ENCODE measurements at places on chromosomes 2 and 18.

DNA sequence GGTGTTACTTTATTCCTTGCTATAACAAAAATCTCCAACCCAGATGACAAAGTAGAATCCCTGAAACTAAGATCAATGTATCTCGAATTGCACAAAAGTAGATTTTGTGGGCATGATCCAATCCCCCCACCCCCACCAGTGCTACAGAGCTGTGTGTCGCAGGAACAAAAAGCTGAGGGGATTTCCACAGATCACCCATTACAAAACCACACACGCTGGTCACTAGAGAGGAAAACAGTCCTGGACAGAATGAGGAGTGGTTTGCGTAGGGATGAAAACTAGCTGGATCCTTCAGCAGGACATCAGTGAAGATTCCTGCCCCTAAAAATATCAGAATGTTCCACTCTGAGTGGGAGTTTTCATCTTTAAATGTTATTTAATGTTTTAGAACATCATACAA is 165.3 kb upstream of the STK17B start:
- no peak for DNase-seq

DNA sequence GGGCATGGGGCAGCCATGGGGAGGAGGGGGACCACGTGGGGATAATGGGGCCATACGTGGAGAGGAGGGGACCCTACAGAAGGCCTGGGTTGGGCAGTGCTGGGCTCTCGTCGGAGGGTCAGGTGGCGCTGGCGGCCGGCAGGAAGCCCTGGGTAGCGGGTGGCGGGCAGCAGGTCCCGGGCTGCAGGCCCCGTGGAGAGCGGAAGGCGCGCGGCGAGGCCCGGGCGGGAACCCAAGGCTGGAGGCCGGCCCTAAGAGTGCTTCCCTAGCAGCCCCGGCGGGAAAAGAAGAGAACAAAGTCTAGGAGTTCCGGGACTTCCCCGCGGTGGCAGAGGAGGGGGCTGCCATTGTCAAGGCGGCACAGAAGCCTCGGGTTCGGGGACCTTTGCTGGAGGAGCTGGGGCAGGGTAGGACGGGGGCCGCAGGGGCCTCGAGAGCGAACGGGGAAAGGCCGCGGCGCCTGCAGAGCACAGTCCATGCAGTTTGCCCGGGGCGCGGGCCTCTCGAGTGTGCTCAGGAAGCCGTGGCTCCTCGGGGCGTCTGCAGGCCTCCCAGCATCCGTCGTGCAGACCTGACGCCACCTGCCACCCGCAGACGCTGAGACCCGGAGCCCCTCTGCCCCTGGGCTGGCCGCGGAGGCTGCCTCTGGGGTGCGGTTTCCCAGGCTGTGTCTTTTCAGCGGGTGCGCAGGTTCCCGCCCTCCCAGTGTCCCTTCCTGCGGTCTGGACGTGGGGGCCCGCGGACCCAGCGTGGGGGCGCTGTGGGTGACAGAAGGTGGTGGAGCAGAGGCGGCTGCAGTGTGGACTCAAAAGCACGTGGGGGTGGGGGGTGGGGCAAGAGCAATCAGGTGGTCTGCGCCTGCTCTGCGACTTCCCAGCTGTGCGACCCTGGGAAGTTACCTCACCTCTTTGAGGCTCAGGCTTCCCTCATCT is 19.4 kb upstream of the NCL start:
- no peak for DNase-seq

- DNase-seq = no peak
Observed at GRCh38 chr2:237184919-237185552, 99.3 kb downstream of the COPS8 start.

- DNase-seq = no peak
Observed at GRCh38 chr2:235722869-235723268, 229.0 kb downstream of the AGAP1 start.

GRCh38 chr2:111638274-111638877 is 245.6 kb downstream of the ANAPC1 start:
- DNase-seq = no peak

GRCh38 chr2:228917220-228917619 is 353.9 kb downstream of the PID1 start:
- DNase-seq = no peak

DNA sequence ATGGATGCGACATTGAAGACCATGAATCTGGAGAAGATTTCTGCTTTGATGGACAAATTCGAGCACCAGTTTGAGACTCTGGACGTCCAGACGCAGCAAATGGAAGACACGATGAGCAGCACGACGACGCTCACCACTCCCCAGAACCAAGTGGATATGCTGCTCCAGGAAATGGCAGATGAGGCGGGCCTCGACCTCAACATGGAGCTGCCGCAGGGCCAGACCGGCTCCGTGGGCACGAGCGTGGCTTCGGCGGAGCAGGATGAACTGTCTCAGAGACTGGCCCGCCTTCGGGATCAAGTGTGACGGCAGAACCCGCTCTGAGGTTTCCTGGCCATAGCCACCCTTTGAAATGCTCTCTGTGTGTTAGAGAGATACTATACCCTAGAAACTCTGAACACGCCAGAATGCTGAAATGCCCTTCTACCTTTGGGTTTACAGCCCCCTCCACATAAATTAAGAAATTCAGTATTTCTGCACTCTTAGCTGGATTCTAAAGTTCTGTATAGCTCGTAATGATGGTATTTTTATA is 659 bp downstream of the CHMP1B start:
- no peak for DNase-seq

DNA sequence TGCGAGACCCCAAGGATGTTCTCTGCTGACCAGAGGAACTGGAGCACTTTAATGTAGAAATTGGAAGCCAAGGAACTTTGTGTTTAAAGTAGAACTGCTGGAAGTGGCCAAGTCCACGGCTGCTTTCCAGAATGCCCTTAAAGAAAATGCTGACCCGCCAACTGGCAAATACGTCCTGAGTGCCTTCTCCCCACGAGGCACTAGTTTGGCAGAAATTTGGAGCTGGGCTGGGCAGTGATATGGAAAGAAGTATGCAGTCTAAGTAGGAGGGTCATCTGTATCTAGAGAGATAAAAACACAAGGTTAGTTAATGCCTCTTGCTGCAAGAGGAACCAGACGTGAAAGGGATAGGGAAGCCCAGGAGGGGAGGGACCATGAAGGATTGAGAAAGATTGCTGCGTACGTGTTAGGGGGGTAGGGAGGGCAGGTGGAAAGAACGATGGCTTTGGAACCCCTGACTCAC is 59.3 kb upstream of the RFX8 start:
- DNase-seq = no peak

- no peak for DNase-seq
Observed at GRCh38 chr2:147639891-147640290, 204.9 kb upstream of the ACVR2A start.

GRCh38 chr2:183898641-183899040 is 699.7 kb upstream of the ZNF804A start:
- no peak for DNase-seq

DNA sequence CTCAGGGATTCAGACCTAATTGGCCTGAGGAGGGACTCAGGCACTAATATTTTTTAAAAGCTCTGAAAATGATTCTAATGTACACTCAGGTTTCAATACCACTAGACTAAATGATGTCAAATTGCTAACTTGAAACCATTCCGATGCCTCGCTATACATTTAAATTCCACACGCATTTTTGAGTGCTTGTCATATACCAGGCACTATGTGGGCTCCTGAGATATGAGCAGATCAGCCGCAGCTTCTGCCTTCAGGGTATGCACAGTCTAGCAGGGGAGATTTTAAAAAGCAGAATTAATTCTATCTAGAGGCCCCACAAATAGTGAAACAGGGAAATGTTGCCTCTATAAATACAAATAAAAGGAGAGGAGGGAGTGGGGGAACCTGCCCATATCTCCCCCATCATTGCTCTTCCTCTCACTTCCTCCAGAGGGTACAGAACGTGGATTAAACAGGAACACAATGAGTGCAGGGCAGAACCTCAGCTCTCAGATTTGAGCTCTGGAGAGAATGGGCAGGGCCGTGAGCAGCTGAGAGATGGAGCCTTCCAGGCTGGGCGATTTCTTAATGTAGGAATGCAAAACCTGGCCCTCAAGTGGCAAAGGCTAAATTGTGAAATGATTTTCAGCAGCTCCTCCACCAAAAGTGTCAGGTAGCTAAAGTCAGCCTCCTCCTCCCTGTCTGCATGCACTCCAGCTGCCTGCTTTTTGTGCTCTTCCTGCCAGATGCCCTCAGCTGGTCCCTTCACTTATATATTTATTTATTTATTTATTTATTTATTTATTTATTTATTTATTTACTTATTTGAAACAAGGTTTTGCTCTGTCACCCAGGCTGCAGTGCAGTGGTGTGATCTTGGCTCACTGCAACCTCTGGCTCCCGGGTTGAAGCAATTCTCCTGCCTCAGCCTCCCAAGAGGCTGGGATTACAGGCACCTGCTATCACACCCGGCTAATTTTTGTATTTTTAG is 24.6 kb upstream of the LBH start:
- peak; percentile 41 for DNase-seq

GRCh38 chr2:127647242-127648190 is 1.6 kb downstream of the GPR17 start:
- no peak for DNase-seq

- no peak for DNase-seq
Observed at GRCh38 chr18:37844209-37844970, 278.8 kb upstream of the CELF4 start.

DNA sequence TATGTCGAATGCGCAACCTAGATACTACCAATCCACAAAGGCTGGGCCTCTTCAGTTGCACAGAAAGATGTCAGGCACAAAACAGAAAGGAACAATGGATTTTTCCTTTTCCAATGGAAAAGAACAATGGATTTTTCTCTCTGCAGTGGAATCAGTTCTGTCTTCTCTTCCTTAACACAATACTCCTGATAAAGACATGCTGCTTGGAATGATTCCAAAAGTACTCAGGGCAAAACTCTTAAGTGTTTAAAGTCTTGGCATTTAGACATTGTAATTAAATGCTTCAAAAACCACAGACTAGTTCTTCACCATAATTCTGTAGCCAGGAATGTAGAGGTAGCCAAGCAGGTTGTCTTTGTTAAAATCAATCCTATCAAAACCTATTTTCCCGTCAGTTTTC is 46.7 kb upstream of the FLACC1 start:
- no peak for DNase-seq

DNA sequence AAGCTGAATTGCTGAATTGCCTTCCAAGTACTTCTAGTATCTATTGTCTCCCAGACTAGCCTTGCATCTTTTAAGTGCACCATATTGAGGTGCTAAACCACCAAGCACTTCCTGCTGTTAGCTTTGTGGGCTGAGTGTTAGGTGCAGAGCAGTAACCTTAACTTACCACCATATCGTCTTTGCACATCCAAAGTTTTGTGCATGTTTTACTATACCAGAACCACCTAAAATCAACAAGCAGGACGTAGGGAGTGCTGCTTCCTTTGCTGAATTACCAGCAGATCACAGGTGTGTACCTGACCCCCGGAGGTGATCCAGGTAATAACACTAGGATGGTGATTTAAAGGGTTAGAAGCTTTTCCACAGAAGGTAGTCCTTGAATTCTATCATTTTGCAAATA is 359.9 kb upstream of the HNRNPA3 start:
- peak; percentile 9 for DNase-seq

GRCh38 chr2:174603280-174603679 is 5.7 kb upstream of the WIPF1 start:
- peak; percentile 38 for DNase-seq

- no peak for DNase-seq
Observed at GRCh38 chr2:17475286-17475685, 43.0 kb downstream of the RAD51AP2 start.

DNA sequence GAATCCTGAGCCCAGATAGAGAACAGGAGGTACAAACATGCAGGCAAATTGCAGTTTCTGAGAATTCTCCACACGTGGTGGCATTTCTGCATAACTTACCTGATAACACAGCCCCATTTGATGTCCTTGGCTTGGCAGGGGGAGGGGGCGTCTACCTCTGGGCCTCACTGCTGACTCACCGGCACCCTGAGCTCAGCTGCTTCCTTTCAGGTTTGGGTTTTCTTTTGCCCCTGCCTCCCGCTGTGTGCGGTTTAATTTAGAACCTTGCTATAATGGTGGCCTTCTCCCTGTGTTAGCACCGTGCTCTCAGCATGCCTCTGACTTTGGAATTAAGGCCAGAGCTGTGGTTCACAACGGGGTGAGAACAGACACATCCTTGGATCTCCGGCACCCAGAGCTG is 4.4 kb downstream of the CTIF start:
- DNase-seq = no peak

DNA sequence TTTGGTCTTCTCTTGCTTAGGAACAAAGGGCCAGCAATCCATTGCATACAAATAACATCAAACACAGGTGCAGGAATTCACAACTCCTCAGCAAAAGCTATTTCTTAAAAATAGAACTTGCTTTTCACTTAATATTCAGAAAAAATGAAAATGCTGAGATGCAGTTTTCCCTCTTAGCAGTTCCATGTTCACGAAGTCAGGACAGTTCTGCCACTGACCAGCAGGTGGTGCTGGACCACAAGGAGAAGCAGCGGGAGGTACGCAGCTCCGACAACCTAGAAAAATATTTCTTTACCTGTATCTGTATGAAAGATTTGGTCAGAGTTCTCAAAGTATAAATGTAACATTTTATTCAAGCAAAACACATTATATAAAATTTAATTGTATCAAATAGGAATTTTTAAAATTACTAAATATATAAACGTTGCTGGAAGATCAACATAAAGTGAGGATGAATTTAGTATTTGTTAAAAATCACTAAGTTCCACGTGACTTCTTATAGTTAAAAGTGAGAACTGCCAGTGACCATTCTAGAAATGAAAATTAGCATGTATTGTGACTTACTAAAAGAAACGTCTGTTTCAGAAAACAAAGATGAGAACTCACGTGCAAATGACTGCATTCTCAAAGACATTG is 48.8 kb downstream of the ADNP2 start:
- DNase-seq = peak; percentile 76

DNA sequence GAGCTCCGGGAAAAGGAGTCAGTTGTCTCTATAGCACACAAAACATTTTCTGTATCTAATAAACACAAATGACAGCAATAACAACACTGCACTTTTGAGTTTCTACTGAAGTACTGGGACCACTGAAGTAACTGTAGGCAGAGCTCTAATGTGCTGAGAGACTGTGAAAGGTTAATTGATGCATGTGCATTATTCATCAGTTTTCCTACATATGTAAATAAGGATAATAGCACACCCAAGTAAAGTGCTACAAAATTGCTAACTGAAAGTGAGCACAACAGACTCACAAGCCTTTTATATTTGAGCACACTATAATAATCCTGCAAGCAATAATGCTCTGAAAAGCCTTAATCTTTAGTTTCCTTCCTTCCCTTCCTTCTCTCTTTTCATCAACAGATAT is 1051.6 kb downstream of the LRP1B start:
- no peak for DNase-seq

DNA sequence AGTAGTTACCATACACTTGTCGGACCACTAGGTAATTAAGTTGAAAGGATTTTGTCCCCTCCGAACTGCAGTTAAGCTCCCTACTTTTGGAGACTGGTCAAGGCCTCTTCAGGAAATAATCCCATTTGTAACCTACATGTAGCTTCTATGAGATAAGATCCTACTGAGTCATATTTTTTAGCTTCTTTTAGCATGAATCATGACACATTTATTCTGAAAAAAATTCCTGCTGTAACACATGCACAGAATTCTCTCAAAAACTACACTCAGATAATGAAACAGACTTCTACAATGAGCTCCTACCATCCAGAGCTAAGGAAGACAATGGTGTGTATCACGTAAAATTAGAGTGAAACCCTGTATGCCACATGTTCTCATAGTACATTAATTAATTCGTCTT is 100.7 kb upstream of the CCDC195 start:
- no peak for DNase-seq

Data from SK-N-DZ (cell line).